ENCODE measurements at places on chromosomes 13 and 19.

DNA sequence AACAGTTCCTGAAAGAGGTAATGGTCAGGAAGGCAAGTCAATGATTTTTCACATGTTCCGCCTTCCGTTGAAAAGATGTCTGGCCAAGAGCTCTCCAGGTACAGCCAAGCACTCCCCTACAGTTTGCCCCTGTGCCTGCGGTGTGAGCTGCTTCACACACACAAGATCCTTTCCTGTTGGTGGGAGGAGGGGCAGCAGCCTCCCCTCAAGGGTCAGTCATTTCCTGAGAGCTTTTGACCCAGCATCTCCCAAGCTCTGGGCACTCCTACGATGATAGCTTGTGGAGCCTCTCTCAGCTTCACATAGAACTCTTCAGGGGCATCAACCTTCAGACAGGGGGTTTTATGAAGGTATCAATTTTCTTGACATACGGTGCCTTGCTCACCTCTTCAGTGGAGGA is 86.9 kb downstream of the DOCK9 start:
- peak; percentile 63 for DNase-seq

GRCh38 chr13:29849071-29849631 is 1.3 kb downstream of the UBL3 start:
- DNase-seq, result peak; percentile 50

- DNase-seq, result no peak
Measured at GRCh38 chr19:55716531-55716930, 21.7 kb downstream of the NLRP9 start.

GRCh38 chr13:70394031-70394548 is 285.8 kb upstream of the KLHL1 start:
- DNase-seq, result no peak

DNA sequence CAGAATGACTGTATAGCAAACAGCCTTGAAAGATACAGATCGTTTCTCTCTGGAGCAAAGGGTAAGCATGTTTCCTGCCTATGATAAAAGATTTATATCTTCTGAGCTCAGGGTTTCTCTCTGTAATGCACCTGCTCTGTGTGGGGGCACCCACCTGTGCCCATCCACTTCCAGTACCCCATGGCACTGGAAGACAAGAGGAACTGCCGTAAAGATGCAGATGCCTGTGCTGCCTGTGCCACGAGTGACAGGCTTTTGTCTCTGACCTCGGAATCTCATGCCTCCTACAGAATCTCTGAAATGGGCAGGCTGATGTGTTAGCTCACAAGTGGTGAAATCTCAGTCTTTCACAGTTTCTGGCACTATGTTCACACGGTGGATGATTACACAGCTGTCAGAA is 50.3 kb upstream of the ATP11A start:
- peak; percentile 45 for DNase-seq

DNA sequence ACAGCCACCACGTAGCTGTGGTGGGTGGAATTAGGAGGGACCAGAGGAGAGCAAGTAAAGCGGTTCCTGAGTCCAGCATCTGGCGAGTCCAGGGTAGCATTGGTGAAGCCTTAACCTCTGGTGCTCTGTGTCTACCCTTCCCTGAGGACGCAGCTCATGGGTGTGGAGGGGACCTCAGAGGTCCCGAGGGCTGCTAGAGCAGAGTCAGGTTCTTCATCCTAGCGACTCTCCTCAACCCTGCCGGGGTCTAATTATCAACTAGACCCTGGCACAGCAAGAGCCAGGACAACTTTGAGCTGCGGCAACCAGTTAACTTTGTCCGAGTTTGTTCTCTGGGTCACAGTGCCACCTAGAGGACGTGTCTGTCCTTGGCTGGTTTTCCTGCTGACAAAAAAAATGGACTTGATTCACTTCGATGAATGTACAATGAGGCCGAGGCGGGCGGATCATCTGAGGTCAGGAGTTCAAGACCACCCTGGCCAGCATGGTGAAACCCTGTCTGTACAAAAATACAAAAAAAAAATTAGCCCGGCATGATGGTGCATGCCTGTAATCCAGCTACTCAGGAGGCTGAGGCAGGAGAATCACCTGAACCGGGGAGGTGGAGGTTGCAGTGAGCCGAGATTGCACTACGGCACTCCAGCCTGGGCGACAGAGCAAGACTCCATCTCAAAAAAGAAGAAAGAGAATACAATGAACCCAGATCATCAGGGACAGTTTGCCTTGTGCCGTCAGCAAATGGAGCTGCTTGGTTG is 25.0 kb downstream of the TSSK6 start:
- peak; percentile 88 for DNase-seq

DNA sequence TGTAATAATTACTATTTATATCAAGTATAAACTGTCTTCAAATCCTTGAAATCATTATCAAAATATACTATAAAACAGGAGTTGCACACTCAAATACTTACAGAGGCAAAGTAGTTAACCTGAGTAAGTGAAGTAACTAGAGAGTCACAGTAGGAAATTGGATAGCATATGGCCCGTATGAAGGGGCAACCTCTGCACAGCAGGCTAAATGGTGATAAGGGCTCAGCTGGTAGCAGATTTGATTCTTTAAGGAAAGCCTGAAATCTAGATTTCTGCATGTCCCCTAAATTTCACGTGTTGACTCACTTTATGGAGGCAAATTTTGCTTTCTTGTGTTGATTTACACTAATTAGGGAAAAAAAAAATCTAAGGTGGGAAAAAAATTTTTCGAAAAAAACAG is 46.4 kb downstream of the STOML3 start:
- no peak for DNase-seq

DNA sequence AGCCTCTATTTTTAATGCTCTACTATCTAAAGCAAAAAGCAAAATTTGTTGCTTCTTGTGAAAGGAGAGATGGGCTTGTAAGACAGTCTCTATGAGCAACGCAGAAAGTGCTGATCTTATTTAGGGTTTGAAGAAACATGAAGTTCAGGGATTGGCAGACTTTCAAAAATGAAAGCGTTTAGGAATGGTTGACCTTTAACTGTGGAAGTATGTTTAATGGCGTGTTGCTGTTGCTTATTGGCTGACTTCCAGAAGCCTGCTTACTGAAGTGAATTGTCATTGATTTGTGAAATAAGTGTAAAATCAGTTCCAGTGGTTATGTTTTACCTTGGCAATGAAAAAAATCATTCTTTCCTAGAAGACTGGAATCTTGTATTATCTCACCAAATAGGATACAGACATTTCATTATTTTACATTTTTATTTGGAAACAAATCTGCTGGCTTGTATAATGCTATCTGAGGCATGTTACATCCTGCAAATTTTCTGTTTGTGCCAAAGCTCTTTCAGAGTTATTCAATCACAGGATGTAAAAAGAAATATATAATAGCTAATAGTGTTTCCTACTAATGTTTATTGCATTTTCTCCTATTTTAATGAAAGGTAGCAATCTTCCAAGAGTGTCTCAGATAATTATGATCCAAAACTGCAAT is 221.3 kb upstream of the SLITRK6 start:
- DNase-seq, result no peak

GRCh38 chr13:91123456-91124127 is 223.9 kb upstream of the MIR17HG start:
- no peak for DNase-seq

DNA sequence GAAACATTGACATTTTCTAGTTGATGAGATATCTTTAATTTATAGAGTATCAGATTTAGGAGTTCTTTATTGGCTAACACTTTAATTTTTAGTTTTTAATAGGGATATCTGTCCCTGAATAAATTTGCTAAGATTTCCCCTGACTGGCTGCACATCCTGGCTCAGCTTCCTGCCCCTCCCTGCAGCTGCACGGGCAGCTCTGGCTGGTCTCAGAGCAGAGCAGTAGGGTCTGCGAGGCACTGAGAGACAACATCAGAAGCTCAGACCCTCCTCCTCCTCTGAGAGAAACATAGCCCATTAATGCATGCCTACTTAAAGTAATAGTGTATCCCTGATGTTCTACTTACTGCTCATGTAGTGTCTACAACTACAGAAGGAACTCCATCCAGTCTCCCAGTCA is 139.2 kb downstream of the TNFSF13B start:
- DNase-seq, result no peak

DNA sequence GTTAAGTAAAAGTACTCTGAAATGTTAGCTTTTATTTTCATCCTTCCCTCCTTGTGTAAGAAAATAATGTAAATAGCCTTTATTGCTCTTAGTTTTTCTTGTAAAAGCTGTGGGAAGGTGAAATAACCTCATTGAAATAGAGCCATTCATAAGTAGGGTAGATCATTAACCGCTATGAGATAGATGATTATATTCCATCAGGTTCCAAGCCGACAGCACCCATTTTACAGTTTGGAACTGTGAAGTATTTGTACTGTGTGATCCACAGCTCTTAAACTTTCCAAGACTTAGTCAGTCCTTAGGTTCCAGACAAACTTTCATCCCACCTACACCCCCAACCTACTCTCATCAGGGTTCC is 216.5 kb downstream of the TSHZ3 start:
- no peak for DNase-seq

- DNase-seq, result no peak
Measured at GRCh38 chr13:33367926-33368325, 82.4 kb upstream of the STARD13 start.

- DNase-seq, result no peak
Measured at GRCh38 chr19:35140207-35140961, 1.8 kb downstream of the FXYD1 start.

GRCh38 chr19:41408256-41408655 is 10.6 kb downstream of the BCKDHA start:
- no peak for DNase-seq

DNA sequence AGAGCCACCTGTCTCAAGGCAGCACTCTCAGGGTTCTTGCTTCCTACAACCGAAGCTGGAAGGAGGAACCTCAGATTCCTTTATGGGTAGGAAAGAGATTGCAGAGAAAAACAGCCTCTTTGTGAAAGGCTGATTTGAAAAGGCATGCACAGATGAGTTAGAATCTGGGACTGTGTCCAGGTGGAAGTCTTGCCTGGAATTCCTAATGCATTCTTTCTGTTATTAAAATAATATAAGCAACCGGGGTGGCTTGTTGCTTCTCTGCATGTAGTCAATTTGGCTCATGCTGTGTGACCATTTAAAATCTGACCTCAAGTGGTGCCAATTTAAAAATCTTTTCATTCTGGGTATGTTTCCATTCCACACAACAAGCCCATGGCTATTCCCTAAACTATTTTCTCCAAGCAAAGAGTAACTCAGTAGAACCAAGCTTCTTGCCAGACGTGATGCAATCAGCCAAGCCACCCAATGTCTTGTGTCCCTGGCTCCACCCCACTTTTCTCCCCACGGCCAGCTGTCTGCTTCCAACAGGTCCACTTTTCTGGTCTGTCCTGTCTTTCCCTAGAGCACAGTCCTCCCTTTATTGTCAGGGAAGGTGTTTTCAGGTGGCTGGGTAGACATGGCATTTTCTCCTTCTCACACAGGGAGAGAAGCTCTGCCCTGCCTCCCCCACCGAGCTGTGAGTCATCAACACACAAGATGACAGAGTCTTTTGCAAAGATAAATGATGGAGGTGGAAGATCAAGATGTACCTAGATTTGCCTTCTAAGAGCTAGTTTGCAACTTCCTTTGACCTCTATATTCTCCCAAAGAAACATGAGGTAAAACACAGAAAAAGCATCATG is 394.3 kb downstream of the FOXO1 start:
- peak; percentile 84 for DNase-seq

GRCh38 chr13:113292021-113292862 is 4.8 kb upstream of the LAMP1 start:
- peak; percentile 71 for DNase-seq

DNA sequence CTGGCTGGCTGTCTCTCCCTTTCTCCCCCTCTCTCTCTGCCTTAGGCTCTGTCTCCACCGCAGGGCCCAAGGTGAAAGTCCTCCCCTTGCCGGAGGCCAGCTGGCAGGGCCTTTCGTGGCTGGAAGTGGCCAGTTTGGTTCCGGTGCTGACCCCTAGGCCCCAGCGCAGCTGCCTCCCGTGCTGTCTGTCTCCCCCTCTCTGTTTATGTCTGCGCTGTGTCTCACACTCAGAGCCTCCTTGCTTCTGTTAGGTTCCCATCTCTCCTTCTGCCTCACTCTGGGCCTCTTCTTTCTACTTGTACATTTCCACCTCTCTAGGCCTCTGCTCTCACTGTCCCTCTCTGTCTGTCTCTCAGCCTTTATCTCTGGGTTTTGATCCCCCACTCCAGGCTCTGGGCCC is 13.1 kb downstream of the CCDC97 start:
- peak; percentile 91 for DNase-seq

DNA sequence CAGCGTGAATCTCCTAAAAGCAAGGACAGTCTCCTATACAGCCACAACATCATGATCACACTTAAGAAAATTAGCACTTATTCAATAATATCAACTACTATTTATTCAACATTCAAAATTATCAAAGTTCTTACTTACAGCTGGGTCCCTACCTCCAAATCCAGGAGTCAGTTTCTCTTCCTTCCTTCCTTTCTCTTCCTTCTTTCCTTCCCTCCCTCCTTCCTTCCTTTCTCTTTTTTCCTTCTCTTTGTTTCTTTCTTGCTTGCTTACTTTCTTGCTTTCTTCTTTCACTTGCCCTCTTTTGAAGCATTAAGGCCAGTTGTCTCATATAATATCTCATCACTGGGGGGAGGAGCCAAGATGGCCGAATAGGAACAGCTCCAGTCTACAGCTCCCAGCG is 107.6 kb downstream of the DCT start:
- no peak for DNase-seq

DNA sequence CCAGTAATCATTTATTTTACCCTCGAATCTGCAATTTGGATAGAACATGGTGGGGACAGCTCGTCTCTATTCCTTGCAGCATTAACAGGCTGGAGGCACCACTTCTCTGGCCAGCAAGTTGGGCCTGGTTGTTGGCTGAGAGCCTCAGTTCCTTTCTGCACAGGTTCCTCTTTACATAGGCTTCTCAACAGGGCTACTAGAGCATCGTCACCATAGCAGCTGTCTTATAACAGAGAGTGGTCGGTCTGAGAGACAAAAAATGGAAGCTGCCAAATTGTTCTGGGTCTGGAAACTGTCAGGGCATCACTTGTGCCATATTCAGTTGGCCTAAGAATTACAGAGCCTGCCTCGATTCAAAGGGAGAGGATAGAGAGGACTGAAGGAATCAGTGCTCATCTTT is 86.7 kb downstream of the DNAJC15 start:
- no peak for DNase-seq

DNA sequence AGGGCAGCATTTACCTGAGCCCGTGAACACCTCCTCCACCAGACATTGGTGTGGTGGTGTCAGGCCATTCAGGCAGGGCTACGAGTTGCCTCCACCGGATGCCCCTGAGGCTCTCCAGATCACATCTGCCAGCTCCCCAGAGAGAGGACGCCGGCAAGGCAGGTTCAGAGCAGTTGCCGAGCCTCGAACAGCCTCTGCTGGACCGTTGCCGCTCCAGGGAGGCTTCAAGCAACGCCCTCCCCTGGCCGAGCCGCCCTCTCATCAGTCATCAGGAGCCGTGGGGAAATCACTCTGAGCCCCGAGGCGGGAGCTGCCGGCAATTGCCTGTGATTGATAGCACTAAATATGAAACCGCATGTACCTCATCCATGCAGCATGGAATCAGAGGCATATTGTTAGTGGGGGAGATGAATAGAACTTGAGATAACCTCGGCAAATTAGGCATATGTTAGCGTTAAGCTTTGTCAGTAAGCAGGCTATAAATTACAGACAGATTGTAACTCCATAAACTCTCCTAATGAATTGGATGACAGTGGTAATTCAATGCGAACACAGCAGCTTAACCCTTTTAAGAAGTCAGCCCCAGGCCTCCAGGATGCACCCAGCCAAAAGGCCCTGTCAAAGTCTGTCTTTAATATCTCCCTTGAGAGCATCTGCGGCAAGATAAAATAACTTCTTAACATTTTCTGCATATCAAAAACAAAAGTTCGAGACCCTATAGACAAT is 29.8 kb upstream of the SPACA7 start:
- peak; percentile 79 for DNase-seq
